ENCODE measurements at places on chromosomes 13 and 19.

DNA sequence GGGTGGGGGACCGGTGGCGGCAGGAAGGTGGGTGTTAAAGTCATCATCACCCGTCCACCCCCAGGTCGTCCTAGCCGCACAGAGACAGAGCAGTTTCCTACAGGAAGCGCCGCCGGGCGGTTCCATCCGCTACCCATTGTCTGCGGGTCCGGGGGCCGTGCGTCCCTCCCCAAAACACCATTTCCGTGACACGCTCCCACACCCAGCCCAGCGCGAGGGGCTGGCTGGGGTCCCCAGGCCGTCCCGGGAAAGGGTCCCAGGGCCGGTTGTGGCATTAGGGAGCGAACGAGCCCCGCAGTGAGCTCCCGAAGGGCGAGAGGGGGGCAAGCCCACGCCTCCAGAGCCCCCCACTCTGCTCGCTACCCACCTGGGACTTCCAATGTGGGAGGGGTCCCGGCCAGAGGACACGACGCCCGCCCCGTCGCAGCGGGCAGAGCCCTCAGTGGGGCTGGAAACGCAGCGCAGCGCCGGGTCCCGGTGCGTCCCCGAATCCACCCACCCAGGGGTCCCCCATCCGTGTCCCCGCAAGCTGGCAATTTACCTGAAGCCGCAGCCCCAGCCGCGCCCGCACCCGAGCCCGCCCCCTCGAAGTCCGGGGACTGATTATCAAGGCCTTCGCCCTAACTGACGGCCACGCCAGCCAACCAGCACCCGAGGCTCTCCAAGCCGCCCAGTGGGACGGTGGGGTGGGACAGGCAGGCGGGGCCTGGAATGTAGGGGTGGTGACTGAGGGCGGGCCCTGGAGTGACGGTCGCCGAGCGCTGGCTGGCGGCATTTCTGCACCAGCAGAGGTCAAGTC lies at the start of gene KANK3:
TSS of gene KANK3 (minus strand) at position 579 of the 799 bp plus-strand sequence. CDS start 5,434 bp downstream, outside the sequence.
- no peaks in the 10 kb centered on the region for H3K36me3 ChIP-seq
- peak within 1 kb of the TSS; percentile 55 for H3K4me3 ChIP-seq
- peaks cover 28% of the 10 kb centered on the region for H3K27me3 ChIP-seq
- H3K27ac ChIP-seq, result peak within 1 kb of the TSS; percentile 67
- peaks cover 14% of the 10 kb centered on the region for H3K4me1 ChIP-seq
- peak; percentile 65 for DNase-seq

DNA sequence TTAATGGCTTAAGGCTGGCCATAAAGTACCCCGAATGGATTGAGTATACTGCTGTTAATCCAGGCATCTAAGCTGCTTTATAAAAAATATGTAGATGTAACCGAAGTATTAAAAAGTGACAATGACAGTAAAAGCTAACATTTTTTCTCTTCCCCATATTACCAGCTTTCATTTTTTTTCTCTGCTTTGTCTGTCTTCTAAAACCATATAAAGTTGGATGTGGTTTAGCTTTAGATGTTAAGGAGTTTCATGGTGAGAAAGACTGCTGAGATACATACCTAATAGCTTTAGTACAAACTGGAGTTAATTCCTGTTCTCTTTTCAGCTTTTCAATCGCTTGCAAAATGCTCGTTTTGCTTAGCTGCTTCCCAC lies 838 bp downstream of the AKAP11 start:
- no peak for DNase-seq
- peaks cover 3% of the 10 kb centered on the region for H3K36me3 ChIP-seq
- H3K4me1 ChIP-seq, result peaks cover 3% of the 10 kb centered on the region
- peak overlapping the region; percentile 91 for H3K4me3 ChIP-seq
- no peaks in the 10 kb centered on the region for H3K27me3 ChIP-seq
- H3K27ac ChIP-seq, result peak overlapping the region; percentile 98

DNA sequence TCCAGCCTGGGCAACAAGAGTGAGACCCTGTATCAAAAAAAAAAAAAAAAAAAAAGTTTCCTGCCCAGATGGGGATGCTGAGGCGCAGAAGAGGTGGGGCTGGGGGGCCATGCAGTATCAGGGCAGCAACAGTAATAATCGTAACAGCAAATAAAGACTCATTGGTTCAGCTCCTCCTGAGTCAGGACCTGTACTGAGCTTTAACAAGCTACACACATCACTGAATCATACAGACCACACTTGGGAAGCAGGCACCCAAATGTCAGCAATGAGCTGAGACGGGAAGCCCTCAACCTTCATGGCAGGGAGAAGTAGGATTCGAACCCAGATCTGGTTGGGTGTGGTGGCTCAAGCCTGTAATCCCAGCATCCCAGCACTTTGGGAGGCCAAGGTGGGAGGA lies 10.6 kb upstream of the DPF1 start:
- no peak overlapping the region for H3K4me3 ChIP-seq
- no peaks in the 10 kb centered on the region for H3K36me3 ChIP-seq
- DNase-seq, result no peak
- peaks cover 3% of the 10 kb centered on the region for H3K4me1 ChIP-seq

- DNase-seq, result no peak
- H3K4me1 ChIP-seq, result no peaks in the 10 kb centered on the region
- H3K4me3 ChIP-seq, result no peak overlapping the region
- no peaks in the 10 kb centered on the region for H3K27me3 ChIP-seq
- H3K36me3 ChIP-seq, result no peaks in the 10 kb centered on the region
These were observed 432.4 kb downstream of the SLITRK1 start for GRCh38 chr13:83449668-83450395.

- H3K4me3 ChIP-seq, result no peak overlapping the region
- H3K27ac ChIP-seq, result no peak overlapping the region
- no peaks in the 10 kb centered on the region for H3K27me3 ChIP-seq
- DNase-seq, result no peak
These were observed 811.5 kb upstream of the ATXN8OS start for GRCh38 chr13:69296130-69296529.

DNA sequence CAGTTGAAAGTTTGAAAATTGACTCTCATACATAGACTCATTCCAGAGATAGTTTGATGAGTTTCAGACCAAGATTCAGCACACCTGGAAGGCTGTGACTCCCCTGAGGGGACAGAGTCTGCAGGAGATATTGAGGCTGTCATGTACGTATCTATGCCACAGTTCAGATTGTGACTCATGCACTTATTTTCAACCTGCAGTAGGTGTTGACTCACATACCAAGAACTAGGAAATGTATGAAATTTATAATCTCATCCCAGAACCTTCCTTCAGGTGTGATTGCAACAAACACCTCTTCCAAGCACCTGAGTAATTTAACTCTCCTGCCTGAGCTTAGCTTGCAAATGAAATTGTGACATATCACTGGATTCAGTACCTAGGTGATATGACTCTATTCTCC lies 64.4 kb upstream of the ZNF43 start:
- no peaks in the 10 kb centered on the region for H3K4me1 ChIP-seq
- no peaks in the 10 kb centered on the region for H3K27me3 ChIP-seq
- DNase-seq, result no peak

DNA sequence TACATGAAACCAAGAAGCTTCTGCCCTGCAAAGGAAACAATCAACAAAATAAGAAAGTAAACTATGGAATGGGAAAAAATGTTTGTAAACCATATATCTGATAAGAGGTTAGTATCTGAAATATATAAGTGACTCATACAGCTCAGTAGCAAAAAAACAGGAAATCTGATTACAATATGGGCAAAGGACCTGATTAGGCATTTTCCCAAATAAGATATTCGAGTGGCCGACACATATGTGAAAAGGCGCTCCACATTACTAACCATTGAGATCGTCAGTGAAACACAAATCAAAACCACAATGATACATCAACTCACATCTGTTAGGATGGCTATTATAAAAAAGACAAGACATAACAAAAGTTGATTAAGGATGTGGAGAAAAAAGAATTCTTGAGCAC lies 2818.6 kb upstream of the PCDH20 start:
- DNase-seq, result no peak
- H3K27ac ChIP-seq, result no peak overlapping the region
- no peaks in the 10 kb centered on the region for H3K4me1 ChIP-seq
- no peaks in the 10 kb centered on the region for H3K27me3 ChIP-seq
- H3K4me3 ChIP-seq, result no peak overlapping the region
- no peaks in the 10 kb centered on the region for H3K36me3 ChIP-seq

DNA sequence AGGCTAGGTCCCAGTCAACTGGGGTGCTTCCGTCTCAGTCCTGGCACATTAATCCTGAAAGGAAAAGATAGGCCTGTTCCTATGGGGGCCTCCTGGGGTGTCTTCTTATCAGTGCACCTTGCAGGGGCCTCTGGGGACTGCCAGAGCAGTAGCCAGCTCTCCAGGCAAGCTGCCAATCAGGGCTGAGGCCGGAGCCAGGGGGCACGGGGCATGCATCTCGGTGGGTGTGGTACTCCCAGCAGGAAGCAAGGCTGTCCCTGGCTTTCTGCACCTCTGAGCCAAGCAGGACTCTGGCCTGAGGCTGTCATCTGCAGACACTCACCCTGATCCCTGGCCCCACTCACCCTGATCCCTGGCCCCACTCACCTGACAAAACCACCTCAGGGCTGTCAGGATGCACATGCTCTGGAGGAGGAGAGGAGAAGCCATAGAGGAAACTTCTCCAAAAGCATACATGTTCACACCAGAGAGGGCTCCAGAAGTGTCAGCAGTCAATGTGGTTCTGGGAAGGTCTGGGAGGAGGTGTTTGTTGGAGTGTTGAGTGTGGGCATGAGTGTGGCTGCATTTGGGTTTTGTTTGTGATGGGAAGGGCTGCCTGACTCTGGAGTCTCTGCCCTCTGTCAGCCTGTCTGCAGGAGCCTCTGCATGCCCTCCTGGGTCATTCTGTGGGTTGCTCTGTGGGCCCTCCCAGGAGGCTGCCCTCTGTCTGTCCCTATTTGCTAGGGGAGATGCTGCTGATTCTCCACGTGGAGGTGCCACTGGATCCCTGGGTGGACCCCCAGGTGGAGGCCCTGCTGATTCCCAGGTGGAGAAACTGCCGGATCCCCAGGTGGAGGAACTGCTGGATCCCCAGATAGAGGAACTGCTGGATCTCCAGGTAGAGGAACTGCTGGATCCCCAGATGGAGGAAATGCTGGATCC lies 22.7 kb upstream of the KCTD15 start:
- DNase-seq, result no peak
- H3K27ac ChIP-seq, result no peak overlapping the region
- no peaks in the 10 kb centered on the region for H3K27me3 ChIP-seq
- H3K4me3 ChIP-seq, result no peak overlapping the region
- peaks cover 22% of the 10 kb centered on the region for H3K36me3 ChIP-seq

GRCh38 chr13:33940898-33941297 lies 122.9 kb downstream of the RFC3 start:
- H3K36me3 ChIP-seq, result no peaks in the 10 kb centered on the region
- no peak for DNase-seq
- H3K4me1 ChIP-seq, result no peaks in the 10 kb centered on the region
- H3K4me3 ChIP-seq, result no peak overlapping the region
- H3K27ac ChIP-seq, result no peak overlapping the region

- peaks cover 36% of the 10 kb centered on the region for H3K36me3 ChIP-seq
- H3K27ac ChIP-seq, result peak within 1 kb of the TSS; percentile 69
- DNase-seq, result peak; percentile 99
- peaks cover 24% of the 10 kb centered on the region for H3K4me1 ChIP-seq
These were observed at the start of gene DMWD for GRCh38 chr19:45792470-45793177. Gene DMWD (minus strand): TSS chr19:45792845. CDS start chr19:45792756, 89 bp downstream.

DNA sequence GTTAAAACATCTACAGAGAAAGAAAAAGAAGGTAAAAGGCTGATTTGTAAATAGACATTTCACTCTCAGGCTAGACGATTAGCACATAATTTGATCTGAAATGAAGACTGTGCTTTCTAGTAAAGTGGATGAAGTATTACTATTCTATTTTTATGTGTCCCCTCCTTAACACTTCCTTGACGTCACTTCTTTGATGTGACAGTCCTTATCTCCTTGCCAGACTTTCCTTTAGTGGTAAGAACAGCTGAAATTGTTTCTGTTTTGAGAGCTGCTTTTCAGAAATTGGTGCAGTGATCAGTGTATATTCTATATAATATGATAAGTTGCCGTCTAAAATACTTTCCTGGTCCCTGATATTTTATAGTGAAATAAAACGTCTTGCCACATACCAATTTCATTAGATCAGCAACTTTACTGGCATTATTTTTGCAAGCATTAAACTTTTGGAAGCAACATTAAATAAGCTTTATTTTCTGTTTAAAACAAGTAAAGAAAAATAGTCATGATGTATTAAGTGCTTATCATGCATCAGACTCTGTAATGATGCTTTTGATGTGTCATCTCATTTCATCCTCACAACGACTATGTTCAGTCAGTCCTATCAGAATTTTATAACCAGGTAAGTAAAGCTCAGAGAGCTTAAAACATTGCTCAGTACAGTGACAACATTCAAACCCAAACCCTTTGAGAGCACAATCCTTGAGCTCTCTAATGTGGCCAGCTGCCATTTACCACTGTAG lies 210.3 kb upstream of the PCDH9 start:
- DNase-seq, result no peak
- H3K27ac ChIP-seq, result no peak overlapping the region
- no peaks in the 10 kb centered on the region for H3K27me3 ChIP-seq

DNA sequence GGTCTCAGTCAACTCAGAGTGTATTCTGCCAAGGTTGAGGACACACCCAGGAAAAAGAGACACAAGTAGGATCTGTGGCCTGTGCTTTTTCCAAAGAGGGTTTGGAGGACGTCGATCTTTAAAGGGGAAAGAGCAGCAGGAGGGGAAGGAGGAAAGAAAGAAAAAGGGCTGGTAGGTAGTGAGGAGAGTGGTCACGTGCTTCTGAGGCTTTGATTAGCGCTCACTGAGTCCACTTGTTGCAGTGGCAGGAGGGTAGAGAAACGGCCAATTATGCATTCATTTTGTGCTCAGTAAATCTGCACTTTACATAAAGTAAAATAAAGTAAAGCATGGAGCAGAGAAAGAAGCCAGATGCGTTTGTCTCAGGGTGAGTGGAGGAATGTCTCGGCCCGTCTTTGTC lies 126.0 kb upstream of the VSTM2B start:
- no peaks in the 10 kb centered on the region for H3K27me3 ChIP-seq
- H3K27ac ChIP-seq, result no peak overlapping the region
- H3K4me1 ChIP-seq, result peaks cover 39% of the 10 kb centered on the region
- no peak overlapping the region for H3K4me3 ChIP-seq
- no peaks in the 10 kb centered on the region for H3K36me3 ChIP-seq

DNA sequence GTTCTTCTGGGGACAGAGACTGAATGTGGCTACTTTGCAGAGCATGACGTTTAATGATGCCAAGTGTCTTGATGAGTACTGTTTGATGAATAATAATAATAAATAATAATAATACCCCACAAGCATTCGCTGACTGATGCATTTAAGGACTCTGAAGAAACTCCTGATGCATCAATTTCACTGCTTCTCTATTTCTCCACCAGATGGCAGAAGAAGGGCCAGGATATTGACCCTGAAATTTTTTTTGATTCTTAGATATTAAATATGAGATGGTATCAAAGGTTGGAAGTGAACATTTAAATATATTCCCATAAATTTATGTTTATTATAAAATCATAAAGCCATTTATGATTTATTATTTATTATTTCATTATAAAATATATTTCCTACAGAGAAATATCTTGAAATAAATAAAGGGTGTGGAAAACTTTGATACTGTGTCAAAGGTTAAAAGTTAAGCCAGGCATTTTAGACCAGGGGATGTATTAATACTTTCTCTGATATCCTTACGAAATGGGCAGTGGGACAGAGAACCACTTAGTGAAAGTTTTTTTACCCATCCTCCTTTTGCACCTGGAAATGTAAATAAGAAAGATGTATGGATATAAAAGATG lies 170.9 kb downstream of the LACC1 start:
- H3K4me1 ChIP-seq, result peaks cover 12% of the 10 kb centered on the region
- peak; percentile 75 for DNase-seq
- H3K27me3 ChIP-seq, result no peaks in the 10 kb centered on the region
- no peak overlapping the region for H3K27ac ChIP-seq
- H3K4me3 ChIP-seq, result no peak overlapping the region

GRCh38 chr13:36192166-36192565 lies 22.2 kb downstream of the SOHLH2 start:
- no peak overlapping the region for H3K27ac ChIP-seq
- no peak overlapping the region for H3K4me3 ChIP-seq
- H3K36me3 ChIP-seq, result no peaks in the 10 kb centered on the region
- no peak for DNase-seq
- no peaks in the 10 kb centered on the region for H3K27me3 ChIP-seq

Data from spinal cord (tissue), 10 donors.